ELR (cell line): ENCODE measurements at places on chromosomes 7 and 10.

- DNase-seq = no peak
These were observed 140.1 kb downstream of the PLXNA4 start for GRCh38 chr7:132436121-132436520.

DNA sequence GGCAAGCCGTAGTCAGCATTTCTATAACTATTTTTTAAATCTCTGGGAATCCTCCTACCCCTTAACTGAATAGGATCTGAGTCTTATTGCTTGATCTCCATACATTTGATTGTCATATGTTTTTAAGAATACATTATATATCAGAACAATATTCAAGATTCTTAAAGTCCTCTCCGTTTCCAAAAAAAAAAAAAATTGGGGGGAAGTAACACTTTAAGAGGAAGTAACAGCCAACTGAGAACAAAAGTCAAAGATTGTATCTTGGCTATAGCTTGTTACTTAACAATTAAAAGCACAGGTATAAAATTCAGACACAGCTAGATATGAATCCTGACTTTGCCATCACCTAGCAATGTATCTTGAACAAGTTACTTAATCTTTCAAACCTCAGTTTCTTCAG is 169.9 kb upstream of the ADO start:
- no peak for DNase-seq

- no peak for DNase-seq
These were observed 94.8 kb downstream of the CSTF2T start for GRCh38 chr10:51604579-51604978.

DNA sequence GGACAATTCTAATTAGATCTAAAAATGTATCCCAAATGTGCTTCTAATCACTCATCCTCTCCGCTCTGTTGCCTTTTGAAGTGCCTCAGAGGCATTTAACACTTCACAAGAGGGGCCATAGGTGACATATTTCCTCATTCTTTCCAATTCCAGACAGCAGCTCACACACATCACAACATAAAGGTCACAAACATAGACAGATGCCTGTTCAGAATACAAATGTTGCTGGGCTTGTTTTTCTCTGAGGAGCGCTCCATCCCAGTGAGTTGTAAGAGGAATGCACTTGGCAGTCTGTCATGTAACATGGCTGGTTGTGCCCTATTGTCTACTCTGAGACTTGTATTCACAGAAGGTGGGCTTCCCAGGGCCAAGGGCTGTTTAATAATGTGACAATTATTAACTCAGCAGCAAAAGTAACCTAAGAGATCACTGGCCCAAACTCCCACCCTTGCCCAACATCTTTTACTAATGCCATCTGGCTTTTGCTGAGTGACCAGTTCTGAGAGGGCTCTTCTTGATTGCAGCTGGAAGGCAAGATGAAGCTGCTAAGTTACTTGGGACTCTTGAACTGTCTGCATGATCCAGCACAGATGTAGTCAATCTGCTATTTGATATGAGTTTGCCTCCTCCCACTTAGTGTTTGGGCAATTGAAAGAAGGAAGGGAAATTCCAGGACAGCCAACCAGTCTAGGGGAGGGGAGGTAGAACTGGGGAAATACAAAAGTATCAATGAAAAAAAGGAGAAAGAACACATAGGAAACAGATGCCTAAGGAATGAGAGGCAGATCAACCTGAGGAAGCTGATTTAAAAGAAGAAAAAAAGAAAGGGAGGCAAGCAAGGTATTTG is 13.6 kb downstream of the PON2 start:
- no peak for DNase-seq

DNA sequence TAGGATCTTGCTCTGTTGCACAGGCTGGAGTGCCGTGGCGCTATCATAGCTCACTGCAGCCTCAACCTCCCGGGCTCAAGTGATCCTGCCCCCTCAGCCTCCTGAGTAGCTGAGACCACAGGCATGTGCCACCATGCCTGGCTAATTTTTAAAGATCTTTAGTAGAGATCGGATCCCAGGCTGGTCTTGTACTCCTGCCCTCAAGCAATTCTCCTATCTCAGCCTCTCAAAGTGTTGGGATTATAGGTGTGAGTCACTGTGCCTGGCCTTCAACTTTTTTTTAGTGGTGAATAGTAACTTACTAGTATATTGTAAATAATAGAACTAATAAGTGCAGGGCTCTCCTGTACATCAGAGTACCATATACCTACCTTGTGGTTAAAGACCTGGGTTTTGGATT is 52.1 kb upstream of the LMTK2 start:
- DNase-seq = peak; percentile 44

DNA sequence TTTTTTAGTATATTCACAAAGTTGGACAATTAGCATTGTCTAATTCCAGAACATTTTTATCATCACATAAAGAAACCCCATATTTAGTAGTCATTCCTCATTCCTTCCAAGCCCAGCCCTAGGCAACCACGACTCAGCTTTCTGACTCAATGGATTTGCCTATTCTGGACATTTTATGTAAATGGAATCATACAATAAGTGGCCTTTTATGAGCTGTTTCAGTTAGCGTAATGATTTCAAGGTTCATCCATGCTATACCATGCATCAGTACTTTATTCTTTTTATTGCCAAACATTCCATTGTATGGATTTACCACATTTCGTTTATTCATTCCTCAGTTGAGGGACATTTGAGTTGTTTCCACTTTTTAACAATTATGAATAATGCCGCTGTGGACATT is 249.2 kb downstream of the DYNC1I1 start:
- no peak for DNase-seq

- DNase-seq = no peak
These were observed 432.7 kb upstream of the GALNT17 start for GRCh38 chr7:70699271-70699670.
